ENCODE measurements at places on chromosomes 7 and 10.

- DNase-seq: no peak
These were observed 28.0 kb downstream of the VIM start for GRCh38 chr10:17256051-17256450.

- DNase-seq: no peak
These were observed 2.8 kb upstream of the SLC29A3 start for GRCh38 chr10:71316056-71316785.

GRCh38 chr7:137283153-137283552 lies 60.4 kb downstream of the PTN start:
- DNase-seq: no peak

DNA sequence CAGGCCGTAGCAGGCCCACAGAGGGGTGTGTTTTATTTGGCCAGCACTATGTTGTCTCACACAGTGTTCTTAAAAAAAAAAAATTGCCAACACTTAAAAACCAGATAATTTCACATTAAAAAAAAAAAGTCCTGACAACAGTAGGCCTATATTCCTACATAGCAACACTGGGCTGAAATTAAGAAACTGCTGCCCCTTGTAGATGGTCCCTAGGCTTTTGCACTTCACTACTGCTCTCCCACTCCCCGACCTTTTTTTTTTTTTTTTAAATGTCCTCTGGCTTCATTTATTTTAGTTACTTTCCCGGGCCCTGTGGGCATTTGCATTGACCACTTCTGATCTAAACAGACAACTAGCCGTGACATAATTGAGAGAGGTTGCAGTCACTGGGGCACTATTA lies 36.0 kb downstream of the SPAG6 start:
- DNase-seq: no peak

- no peak for DNase-seq
These were observed 49.6 kb downstream of the RBM17 start for GRCh38 chr10:6138456-6138855.

DNA sequence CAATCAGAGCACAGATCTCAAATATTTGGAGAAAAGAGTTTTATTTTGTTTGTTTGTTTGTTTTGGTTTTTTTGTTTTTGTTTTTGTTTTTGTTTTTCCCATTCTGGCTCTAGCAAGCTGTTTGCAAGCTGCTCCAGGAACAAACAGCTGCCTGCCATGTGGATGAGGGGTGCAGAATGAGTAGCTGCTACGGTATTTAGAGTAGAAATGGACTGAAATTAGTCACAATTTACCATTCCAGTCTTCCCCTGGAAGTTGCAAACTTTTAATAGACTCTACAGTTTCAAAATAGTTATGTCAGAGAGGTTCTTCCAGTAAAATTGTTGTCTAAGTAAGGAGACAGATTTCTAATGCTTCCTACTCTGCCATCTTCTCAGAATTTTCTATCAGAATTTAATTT lies 27.1 kb upstream of the TAS2R16 start:
- no peak for DNase-seq

DNA sequence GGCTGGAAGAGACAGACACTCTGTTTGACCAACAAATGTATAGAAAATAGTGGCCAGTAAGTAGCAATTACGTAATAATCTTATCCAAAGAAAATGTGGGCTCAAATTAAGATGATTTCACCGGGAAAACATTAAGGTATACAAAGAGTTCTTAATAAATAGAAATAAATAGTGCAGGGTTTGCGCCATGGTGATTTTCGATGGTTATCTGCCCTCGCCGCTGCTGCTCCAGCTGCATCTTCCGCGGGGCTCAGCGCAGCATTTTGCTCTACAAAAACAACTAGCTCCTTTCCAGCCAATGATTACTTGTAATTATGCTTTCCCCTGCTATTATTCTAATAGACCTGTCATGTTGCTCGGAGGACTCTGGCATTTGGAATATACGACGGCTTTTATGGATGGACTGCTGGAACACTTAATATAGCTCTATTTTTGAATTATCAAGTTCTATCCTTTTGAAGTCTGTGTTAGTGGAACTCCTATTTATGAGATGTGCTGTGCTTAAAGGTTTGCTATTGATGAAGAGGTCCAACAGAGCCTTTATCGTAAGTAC lies 103.8 kb downstream of the BUB3 start:
- no peak for DNase-seq

DNA sequence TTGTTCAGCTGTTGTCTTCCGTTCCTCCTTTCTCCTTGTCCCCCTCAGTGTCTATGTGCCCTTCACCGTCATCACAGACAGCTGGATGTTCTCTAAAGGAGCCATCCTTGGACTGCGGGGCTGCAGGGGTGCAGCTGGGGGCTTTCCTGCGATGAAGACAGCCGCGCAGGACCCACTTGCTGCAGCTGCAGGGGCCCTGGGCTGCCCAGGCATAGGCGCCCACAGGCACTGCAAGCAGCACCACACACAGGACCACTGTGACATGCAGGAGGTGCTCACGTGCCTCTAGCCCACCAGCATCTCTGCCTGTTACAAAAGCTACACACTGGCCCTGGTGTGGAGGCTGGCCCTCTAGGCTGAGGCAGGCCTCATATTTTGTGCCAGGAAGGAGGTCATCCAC lies 3.4 kb downstream of the LRIT2 start:
- no peak for DNase-seq

DNA sequence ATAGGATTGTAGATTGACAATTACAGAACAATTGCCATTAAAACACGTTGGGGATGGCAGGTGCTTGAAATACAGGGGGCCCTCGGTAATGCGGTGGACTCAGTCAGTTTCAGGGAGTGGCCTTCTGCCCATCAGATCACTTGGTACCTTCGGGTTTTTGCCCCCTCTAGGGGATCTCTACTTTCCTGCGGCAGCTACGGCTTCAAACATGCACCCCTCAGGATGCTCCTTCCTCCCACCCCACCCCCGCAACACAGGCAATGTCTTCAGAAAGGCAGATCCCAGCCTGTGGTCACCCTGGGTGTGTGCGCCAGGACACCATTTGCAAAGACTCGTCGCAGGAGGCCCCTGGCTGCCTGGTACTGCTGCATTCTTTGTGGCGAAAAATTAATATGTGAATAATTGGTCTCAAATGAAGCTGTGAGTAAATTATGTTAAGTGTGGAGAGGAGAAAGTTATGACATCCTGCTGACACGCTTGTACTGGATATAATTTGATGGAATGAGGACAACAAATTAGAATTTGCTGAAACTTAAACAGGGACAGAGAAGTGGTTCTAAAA lies 431.0 kb upstream of the MKI67 start:
- no peak for DNase-seq

- no peak for DNase-seq
These were observed 124.5 kb downstream of the TMEM168 start for GRCh38 chr7:112665709-112666108.

- DNase-seq: no peak
These were observed 79.8 kb upstream of the GHITM start for GRCh38 chr10:84059526-84059925.

DNA sequence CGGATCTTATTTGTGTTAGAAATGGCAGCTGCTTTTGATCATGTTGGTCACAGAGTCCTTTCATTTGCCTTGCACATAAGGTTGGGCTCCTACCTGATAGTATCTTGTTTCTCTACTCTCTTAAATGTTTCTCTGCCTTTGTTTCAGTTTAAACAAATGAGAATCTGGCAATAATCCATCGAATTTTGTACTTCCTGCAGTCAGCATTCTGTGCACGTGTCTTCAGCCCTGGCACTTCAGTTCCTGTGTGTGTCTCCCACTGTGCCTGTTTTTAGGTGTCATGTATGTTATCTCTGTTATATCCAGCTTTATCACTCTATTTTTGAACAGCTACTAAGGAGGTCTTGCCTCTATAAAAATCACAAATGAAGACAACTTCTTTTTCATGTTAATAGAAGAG lies 28.4 kb upstream of the PTER start:
- no peak for DNase-seq

- DNase-seq: peak; percentile 57
These were observed 23.8 kb upstream of the AHR start for GRCh38 chr7:17274551-17275245.
